ENCODE measurements at places on chromosomes 4 and X.

GRCh38 chrX:72394518-72395170 is 88.9 kb upstream of the CITED1 start:
- DNase-seq, result peak; percentile 18

DNA sequence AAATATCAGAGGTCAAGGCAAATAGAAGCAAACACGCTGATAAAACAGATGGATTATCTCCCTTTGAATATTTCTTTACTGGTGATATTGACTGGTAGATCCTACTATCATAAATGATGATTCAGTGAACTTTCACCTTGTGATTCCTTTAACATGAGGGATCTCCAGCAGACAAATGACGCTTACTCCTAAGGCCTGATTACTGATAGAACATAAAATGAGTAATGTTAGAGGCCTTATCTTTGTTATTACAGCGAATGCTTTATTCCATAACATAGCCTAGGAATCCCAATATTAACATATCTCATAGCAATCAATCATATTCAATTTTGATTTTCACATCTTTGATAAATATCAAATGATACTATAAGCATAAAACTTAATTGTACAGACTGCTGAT is 152.3 kb downstream of the SLC10A7 start:
- DNase-seq, result no peak

DNA sequence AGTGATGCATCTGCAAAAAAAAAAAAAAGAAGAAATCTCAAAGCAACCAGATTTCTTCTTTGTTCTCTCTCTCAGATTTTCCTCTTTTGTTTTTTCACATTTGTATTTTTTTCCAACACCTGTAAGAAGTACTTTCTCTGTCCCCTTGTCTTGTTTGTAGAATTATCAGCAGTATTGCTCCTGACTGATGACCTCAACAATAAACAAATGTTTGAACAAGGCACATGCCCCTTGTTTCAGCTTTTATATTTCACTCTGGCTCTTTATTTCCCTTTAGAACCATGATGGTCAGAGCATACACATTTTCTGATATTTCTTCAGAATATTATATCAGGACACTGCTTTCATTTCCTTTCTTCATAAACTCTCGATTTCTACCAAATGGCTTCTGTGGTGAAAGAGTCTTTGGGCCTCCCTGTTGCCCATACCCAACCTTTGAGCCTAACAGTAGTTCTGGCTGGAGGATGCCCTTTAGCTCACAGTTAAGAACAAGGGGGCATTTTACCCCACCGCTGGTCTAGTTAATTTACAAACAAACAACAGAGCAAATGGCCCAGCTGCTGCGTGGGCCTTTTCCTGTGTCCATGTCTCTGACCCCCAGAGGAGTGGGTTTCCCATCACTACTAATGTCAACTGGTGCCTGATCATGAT is 142.5 kb upstream of the SMAD1 start:
- DNase-seq, result no peak

- peak; percentile 88 for DNase-seq
Measured at GRCh38 chr4:2931512-2932301, 31.5 kb downstream of the NOP14 start.

DNA sequence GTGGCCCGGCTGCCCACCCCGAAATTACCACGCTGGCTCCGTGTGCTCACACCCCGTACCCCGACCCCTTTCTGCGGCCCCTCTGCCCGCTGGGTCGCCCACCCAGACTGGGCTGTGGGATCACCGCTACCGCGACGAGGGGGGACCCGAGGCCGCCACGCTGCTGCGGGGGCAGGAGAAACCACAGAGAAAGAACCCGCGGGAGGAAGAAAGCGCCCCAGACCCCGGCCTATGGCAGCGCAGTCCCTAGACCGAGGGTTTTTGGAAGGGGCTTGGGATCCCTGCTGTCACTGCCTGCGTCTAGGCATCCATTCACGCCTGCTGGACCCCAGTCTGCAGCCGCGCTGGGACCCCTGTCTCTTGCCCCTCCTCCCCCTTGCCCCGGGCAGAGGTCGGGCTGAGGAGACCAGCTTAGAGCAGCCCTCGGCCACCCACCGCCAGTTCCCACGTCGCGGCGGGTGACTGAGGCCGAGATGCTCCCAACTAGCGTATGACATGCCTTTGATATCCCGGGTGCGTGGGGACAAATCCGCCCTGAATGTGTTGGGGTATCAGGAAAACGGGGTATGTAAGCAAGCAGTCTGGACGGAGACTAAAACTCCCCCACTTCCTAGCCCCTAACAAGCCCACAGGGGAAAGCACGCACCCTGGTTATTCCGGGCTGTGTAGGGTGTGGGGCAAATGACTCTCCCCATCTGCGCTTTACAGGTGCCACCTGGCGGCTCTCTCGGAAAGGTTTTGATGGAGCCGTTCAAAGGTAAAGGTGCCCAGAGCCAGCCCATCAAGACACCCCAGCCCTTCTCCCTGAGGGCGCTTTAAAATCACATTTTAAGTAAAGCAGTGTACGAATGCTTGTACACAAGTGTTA is 862 bp upstream of the INPP4B start:
- DNase-seq, result peak; percentile 8

GRCh38 chrX:15675490-15675921 is 10.9 kb upstream of the CLTRN start:
- DNase-seq, result peak; percentile 78

- DNase-seq, result no peak
Measured at GRCh38 chr4:168978001-168978700, 31.9 kb downstream of the CBR4 start.

DNA sequence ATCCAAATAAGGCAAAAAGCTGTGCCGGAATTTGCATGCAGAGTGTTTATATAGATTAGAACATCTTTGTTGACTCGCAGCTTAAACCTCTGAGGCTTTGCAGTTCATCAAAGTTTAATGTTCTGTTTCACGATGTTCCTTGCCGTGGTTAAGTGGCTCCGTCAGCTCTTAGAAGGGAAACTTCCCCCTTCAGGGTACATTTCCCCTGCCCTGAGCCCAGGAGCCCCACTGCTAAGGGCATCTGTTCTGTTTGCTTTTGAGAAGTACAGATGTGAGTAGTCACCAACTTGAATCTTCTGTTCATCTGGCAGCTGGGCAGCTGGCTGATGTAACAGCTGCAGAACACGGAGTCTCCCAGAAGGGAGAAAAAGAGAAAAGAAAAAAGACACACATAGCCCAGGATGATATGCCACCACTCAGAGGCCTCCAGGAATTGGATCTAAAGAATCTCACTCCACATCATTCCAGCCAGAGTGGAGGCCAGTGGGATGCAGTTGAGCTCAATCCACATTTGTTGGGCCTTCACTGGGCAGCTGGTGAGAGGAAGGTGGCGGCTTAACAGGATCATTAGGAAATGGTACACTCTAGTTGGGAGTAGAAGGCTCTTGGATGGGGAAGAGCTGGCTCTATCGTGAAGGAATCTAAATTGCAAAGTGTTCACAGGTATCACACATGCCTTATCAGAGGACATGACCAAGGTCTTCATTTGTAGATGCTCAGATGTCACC is 178.7 kb upstream of the RBPJ start:
- DNase-seq, result peak; percentile 70

- no peak for DNase-seq
Measured at GRCh38 chrX:6184900-6185515, 43.7 kb downstream of the NLGN4X start.

DNA sequence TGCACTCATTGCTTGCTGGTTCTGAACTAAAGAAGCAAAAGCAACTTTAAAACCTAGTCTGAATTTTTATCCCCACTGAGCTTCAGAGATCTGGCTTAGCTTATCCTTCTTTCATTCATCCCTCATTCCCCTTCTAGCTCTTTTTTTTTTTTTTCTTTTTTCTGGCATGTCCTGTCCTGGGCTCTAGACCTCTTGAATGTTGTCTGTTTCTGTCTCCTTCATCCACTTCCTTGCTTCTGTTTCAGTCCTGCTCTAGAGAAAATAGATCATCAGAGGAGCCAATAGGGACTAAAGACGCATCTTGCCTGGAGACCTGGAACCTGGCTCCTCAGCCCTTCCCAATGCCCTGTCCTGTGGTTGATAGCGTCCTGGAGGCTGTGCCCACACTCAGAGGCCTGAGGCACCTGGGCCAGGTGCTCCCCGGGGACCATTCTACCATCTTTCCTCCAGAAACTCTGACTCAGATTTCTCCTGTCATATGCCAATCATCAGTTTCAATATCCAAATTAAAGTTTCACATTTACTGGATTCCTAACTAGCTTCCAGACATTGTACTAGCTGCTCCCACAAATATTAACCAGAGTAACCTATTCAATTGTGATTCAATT is 115.7 kb upstream of the GATB start:
- DNase-seq, result no peak

- no peak for DNase-seq
Measured at GRCh38 chr4:95017305-95018064, 259.7 kb downstream of the BMPR1B start.

DNA sequence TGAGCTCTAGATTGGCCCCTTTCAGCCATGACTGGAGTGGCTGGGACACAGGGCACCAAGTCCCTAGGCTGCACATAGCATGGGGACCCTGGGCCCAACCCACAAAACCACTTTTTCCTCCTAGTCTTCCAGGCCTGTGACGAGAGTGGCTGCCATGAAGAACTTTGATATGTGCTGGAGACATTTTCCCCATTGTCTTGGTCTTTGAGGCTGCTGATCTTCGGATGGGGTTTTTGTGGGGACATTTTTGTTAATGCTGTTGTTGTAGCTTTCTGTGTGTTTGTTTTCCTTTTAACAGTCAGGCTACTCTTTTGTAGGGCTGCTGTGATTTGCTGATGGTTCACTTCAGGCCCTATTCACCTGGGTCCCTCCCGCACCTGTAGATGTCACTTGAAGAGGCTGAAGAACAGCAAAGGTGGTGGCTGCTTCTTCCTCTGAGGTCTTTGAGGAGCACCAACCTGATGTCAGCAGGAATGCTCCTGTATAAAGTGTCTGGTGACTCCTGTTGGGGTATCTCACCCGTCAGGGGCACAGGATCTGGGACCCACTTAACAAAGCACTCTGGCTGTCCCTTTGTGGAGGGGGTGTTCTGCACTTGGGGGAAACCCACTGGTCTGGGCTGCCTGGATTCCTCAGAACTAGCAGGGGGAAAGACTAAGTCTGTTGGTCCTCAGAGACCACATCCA is 49.6 kb upstream of the GRID2 start:
- DNase-seq, result no peak

GRCh38 chr4:18980516-18981233 is 959.1 kb upstream of the LCORL start:
- DNase-seq, result no peak

DNA sequence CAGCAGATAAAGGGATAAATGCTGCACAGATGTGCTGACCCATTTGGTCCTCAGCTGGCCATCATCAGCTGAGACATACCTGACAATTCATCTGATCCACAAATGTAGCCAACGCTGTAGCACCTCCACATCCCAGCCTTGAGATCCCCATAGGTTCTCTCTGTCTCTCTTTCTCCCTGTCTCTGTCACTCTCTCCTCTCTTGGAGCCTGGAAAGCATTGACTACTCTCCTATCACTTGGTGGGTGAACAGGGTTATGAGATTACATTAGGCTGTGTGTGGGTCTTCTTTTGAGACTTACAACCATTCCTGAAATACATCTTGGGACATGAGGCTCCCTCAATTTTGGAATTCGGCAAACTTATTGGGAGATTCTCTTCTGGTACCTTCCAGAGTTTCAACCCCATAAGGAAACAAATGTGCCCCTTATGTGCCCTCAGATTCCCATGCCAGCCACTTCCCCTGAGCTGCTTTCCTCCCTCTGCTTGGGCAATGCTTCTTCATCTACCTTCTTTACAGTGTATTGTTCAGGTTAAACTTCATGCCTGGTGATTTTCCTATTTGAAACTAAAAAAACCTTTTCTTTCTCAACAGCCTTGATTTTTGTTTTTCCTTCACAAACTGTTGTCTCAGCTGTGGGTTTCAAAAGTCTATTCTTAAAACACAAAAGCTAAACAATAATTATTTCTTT is 29.1 kb upstream of the FGF2 start:
- no peak for DNase-seq

- DNase-seq, result no peak
Measured at GRCh38 chr4:88217169-88217568, 58.7 kb upstream of the ABCG2 start.

DNA sequence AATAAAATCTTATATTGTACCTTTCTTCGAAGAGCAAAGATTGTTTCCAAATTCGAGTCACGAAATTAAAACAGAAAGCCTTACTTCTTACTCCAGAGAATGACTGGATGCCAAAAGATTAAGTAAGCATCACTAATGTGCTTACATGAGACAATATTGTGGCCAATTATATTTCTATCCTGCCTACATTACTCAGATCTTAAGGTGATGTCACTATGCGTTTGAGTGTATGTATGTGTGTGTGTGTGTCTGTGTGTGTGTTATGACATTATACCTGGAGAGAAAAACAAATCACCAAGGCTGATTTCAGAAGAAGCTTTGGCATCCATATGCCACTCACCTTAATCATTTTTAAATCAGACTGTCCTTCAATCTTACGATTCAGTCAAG is 556.3 kb downstream of the PPARGC1A start:
- peak; percentile 67 for DNase-seq

- no peak for DNase-seq
Measured at GRCh38 chrX:118349188-118349587, 3.3 kb downstream of the WDR44 start.

- DNase-seq, result no peak
Measured at GRCh38 chr4:54586320-54586955, 71.3 kb upstream of the KIT start.

- DNase-seq, result no peak
Measured at GRCh38 chr4:85967872-85968271, 392.0 kb downstream of the MAPK10 start.

GRCh38 chr4:8351931-8352367 is 82.4 kb downstream of the HTRA3 start:
- no peak for DNase-seq

DNA sequence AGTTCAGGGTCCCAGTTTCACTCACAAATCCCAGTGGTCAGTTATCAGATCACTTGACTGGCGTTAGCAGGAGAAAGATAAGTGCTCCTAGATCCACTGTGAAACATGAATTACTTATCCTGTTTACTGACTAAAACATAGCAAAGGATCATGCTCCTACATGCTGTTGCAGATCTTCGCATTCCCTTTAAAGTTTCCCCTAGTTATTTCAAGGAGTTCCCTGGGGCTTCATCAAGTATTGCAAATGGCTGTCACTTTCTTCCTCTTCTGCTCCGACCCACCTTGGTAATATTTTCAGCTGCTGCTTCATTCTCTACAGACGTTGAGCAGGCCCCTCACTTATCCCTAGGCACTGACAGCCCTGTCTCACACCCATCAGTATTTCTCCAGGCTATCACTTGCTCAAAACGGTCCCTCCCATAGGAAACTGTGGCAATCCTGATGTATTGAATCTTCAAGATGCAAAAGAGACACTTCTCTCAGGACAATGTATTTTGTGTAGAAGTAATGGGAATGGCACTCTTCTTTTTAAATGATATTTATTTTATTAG is 466.0 kb downstream of the INPP4B start:
- DNase-seq, result no peak
